ENCODE measurements at places on chromosomes 12 and 14. TPM values are rescaled to one million over a fixed set of nuclear protein-coding genes. Genes with fewer than 3 reads are reported as not detected.

DNA sequence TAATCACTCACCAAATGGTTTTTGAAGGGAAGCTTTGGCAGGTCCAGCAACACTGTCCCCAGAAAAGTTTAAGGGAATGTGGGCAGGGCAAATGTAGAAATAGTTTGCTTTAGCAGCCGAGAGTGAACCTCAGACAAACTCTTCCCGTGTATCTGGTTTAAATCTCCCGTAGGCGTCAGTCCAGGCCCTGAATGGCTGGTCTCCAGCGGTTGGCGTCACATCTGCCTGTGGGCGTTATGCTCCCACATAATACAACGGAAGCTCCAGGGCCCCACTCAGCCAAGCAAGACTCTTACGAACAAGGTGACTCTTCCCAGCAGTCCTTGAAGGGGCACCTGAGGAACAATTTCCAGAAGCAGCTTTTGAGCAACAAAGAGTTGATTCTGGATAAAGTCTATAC is 942 bp downstream of the ZC2HC1C start:
- DNase-seq = no peak
- H3K36me3 ChIP-seq = no peaks in the 10 kb centered on the region
- H3K27me3 ChIP-seq = no peaks in the 10 kb centered on the region
- peak overlapping the region; percentile 94 for H3K27ac ChIP-seq

- DNase-seq = no peak
- no peaks in the 10 kb centered on the region for H3K36me3 ChIP-seq
- peaks cover 8% of the 10 kb centered on the region for H3K27me3 ChIP-seq
- no peak overlapping the region for H3K27ac ChIP-seq
- no peak overlapping the region for H3K4me3 ChIP-seq
Observed at GRCh38 chr14:64554556-64554955, 4.8 kb downstream of the PPP1R36 start.

DNA sequence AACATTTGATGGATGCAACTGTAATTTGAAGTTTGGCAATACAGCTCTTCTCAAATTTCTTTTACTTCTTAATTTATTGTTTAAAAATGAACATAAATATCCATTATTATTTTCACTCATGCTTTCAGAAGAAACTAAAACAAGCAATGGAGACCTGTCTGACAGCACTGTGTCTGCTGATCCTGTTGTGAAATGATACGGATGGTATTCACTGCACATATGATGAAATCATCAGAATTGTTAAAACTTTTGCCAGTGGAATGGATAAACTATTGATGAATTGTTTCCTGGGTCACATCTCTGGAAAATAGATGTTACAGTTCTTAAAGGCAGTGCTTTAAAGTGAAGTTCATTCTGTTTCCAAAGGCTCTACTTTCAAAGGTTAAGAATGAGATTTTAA is 59.2 kb downstream of the WASHC4 start:
- no peaks in the 10 kb centered on the region for H3K4me1 ChIP-seq
- H3K27ac ChIP-seq = no peak overlapping the region
- peaks cover 18% of the 10 kb centered on the region for H3K36me3 ChIP-seq
- no peak for DNase-seq
- no peaks in the 10 kb centered on the region for H3K27me3 ChIP-seq
- H3K4me3 ChIP-seq = no peak overlapping the region

DNA sequence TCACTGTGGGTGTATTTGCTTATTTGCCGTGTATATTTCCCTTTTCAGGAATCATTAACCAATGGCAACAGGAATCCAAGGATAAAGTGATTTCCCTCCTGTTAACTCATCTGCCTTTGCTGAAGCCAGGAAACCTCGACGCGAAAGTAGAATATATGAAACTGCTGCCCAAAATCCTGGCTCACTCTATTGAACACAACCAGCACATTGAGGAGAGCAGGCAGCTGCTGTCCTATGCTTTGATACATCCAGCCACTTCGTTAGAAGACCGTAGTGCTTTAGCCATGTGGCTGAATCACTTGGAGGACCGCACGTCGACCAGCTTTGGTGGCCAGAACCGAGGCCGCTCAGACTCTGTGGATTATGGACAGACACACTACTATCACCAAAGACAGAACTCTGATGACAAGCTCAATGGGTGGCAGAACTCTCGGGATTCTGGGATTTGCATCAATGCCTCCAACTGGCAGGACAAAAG is 135.1 kb downstream of the SAMD4A start:
- no peak overlapping the region for H3K4me3 ChIP-seq
- no peaks in the 10 kb centered on the region for H3K36me3 ChIP-seq
- no peak for DNase-seq
- H3K27ac ChIP-seq = no peak overlapping the region
- H3K4me1 ChIP-seq = peaks cover 14% of the 10 kb centered on the region
- H3K27me3 ChIP-seq = no peaks in the 10 kb centered on the region

DNA sequence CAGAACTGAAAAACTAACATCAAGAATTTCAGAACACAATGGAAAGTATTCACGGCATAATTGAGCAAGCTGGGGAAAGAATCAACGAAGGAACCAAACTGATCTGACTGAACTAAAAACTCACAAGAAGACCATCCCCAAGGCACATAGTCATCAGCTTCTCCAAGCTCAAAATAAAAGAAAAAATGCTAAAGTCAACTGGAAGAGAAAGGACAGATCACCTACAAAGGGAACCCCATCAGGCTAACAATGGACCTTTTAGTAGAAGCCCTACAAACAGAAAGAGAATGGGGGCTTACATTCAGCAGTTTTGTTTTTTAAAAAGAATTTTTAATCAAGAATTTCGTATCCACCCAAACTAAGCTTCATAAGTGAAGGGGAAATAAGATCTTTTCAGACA is 11.7 kb downstream of the TAS2R50 start:
- no peaks in the 10 kb centered on the region for H3K4me1 ChIP-seq
- no peaks in the 10 kb centered on the region for H3K36me3 ChIP-seq
- no peak overlapping the region for H3K27ac ChIP-seq
- DNase-seq = no peak
- H3K4me3 ChIP-seq = no peak overlapping the region

Gene IL22
- not detected for total RNA-seq

Gene SMIM41
- total RNA-seq = 5.8 TPM

Gene GYS2
- not detected for total RNA-seq

Gene TXNRD1
- 158 TPM for total RNA-seq

- H3K4me3 ChIP-seq = peak overlapping the region; percentile 63
- H3K27me3 ChIP-seq = peaks cover 9% of the 10 kb centered on the region
- H3K4me1 ChIP-seq = peaks cover 10% of the 10 kb centered on the region
- DNase-seq = peak; percentile 35
- no peaks in the 10 kb centered on the region for H3K36me3 ChIP-seq
Observed at GRCh38 chr12:96985515-96986362, 78.7 kb downstream of the NEDD1 start.

- H3K4me3 ChIP-seq = no peak overlapping the region
- no peaks in the 10 kb centered on the region for H3K27me3 ChIP-seq
- no peaks in the 10 kb centered on the region for H3K4me1 ChIP-seq
Observed at GRCh38 chr12:108916336-108916735, 36.4 kb downstream of the DAO start.

- peaks cover 46% of the 10 kb centered on the region for H3K4me1 ChIP-seq
- peak; percentile 83 for DNase-seq
- H3K36me3 ChIP-seq = peaks cover 7% of the 10 kb centered on the region
- no peaks in the 10 kb centered on the region for H3K27me3 ChIP-seq
- no peak overlapping the region for H3K4me3 ChIP-seq
- peak overlapping the region; percentile 91 for H3K27ac ChIP-seq
Observed at GRCh38 chr12:120984351-120984898, 6.1 kb downstream of the HNF1A start.

Gene KRT82
- total RNA-seq = not detected

GRCh38 chr12:28794211-28794610 is 354.9 kb upstream of the FAR2 start:
- H3K4me1 ChIP-seq = no peaks in the 10 kb centered on the region
- DNase-seq = no peak
- H3K36me3 ChIP-seq = no peaks in the 10 kb centered on the region
- no peak overlapping the region for H3K4me3 ChIP-seq
- no peak overlapping the region for H3K27ac ChIP-seq
- H3K27me3 ChIP-seq = no peaks in the 10 kb centered on the region

Gene CDKN3
- total RNA-seq = not detected

- H3K36me3 ChIP-seq = no peaks in the 10 kb centered on the region
- H3K4me3 ChIP-seq = no peak overlapping the region
- H3K27me3 ChIP-seq = no peaks in the 10 kb centered on the region
- no peak for DNase-seq
Observed at GRCh38 chr12:72471806-72472205, 199.6 kb downstream of the TRHDE start.

Gene KIF21A
- total RNA-seq = 11.1 TPM

Gene FBLN5
- 48.8 TPM for total RNA-seq

DNA sequence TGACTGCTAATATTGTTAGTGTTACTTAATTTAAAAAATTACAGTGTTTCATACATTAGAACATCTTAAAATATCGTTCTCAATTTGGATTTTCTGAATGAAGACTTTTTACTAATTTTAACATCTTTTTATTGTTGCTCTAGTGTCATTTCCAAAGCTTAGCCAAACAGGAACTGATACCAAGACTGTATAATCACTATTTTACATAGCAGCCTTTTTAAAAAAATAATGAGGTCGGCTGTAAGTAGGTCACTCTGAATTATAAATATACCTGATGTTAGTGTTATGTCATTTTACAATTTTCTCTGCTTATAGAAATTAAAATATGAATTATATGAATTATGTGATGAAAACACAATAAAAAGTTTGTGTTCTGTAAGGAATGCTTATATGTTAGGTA is 321.5 kb downstream of the TMEM117 start:
- DNase-seq = no peak
- H3K36me3 ChIP-seq = no peaks in the 10 kb centered on the region
- no peaks in the 10 kb centered on the region for H3K27me3 ChIP-seq
- no peaks in the 10 kb centered on the region for H3K4me1 ChIP-seq
- H3K4me3 ChIP-seq = no peak overlapping the region

DNA sequence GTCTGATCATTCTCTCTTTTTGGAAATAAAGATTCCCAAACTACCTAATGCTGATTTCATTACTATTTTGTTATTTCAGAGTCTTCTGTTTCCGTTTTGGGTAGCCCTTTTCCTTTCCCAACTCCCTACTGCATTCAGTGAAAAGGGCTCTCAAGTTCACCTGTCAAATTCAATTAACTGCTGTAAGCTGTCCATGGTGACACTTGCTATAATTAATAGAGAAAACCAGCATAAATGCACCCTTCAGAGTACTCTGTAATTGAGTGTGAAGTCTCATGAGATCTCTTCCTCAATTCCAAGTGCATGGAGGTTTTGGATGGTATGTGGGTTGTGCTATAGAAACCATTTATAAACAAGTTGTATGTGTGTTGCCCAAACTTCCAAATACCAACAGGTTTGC is 187.2 kb downstream of the RPL10L start:
- DNase-seq = no peak
- no peaks in the 10 kb centered on the region for H3K4me1 ChIP-seq
- H3K36me3 ChIP-seq = no peaks in the 10 kb centered on the region

Gene BICDL1
- total RNA-seq = 18.2 TPM

DNA sequence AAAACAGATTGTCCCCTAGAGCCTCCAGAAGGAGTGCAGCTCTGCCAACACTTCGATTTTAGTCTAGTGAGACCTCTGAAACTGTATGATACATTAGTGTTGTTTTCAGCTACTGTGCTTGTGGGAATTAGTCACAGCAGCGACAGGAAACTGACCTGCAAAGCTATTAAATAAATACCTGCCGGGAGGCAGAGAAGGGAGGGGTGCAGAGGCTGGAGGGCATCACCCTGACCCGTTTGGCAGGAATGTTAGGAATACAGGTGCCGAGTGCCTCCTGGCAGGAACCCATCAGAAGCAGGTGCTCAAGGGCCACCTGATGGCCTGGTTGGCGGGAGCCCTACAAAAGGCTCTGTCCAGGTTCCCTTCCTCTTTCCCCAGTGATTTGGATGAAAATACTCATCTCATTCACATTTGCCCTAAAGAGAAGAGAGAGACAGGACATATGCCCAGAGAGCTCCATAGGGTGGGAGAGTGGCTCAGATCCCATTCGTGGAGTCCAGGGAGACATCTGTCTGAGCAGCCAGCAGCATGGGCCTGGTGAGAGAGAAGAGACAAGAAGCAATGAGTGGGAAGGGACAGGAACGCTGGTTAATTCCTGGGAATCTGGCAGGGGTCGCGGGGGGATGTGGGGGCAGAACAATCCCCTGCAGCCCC is 44.6 kb downstream of the C14orf132 start:
- H3K4me3 ChIP-seq = no peak overlapping the region
- no peaks in the 10 kb centered on the region for H3K27me3 ChIP-seq
- peak; percentile 76 for DNase-seq
- H3K4me1 ChIP-seq = no peaks in the 10 kb centered on the region

DNA sequence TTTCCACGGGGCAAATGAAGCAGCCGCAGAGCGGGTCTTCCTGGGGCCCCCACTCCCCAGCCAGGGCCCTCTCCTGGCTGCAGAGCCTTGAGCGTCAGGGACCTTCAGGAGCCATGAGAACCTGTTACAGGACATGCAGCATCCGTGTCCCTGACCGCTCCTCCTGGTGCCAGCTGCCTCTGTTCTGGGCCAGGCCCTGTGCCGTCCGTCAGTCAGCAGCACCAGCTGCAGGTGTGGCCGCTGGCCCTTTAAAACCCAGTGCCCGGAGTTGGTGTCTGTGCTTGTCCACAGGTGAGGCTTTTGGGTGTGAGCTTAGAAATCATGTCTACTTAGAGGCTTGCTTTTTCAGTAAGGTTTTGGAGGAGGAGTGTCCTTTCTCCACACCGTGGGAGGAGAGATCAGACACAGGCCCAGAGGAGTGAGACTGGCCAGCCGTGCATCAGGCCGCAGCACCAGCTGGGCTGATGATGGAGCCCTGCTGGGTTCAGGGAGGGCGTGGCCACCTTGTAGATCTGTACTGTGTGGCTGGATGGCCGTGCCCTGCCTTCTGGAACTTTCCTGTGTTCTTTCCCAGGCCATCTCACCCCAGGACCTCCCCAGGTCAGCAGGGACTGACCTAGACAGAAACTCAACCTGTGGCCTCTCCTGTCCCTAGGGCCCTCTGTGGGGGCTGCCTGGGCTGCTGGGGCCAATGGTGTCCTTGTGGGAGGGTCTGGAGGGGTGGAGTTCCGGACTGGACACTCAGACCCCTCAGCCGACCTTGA is 27.1 kb downstream of the AACS start:
- H3K4me1 ChIP-seq = peaks cover 10% of the 10 kb centered on the region
- peak overlapping the region; percentile 83 for H3K27ac ChIP-seq
- H3K4me3 ChIP-seq = no peak overlapping the region

Gene PAN2
- 146 TPM for total RNA-seq

- no peak for DNase-seq
- no peaks in the 10 kb centered on the region for H3K27me3 ChIP-seq
- H3K4me1 ChIP-seq = no peaks in the 10 kb centered on the region
- H3K4me3 ChIP-seq = no peak overlapping the region
Observed at GRCh38 chr14:74980731-74981461, 21.8 kb upstream of the EIF2B2 start.

Gene CLEC4D
- 1.8 TPM for total RNA-seq

GRCh38 chr12:15842108-15842507 is 40.1 kb upstream of the STRAP start:
- H3K27me3 ChIP-seq = no peaks in the 10 kb centered on the region
- H3K4me3 ChIP-seq = no peak overlapping the region
- no peaks in the 10 kb centered on the region for H3K36me3 ChIP-seq
- H3K27ac ChIP-seq = no peak overlapping the region
- no peak for DNase-seq
- H3K4me1 ChIP-seq = no peaks in the 10 kb centered on the region

GRCh38 chr14:23070262-23071129 is 13.2 kb upstream of the CDH24 start:
- H3K27ac ChIP-seq = peak overlapping the region; percentile 76
- no peaks in the 10 kb centered on the region for H3K27me3 ChIP-seq
- peaks cover 44% of the 10 kb centered on the region for H3K4me1 ChIP-seq
- peaks cover 46% of the 10 kb centered on the region for H3K36me3 ChIP-seq
- peak overlapping the region; percentile 47 for H3K4me3 ChIP-seq

Gene NGB
- total RNA-seq = 9.4 TPM

- peaks cover 5% of the 10 kb centered on the region for H3K4me1 ChIP-seq
- H3K36me3 ChIP-seq = no peaks in the 10 kb centered on the region
- no peak for DNase-seq
- H3K27ac ChIP-seq = no peak overlapping the region
- H3K27me3 ChIP-seq = no peaks in the 10 kb centered on the region
Observed at GRCh38 chr14:102793531-102794328, 16.5 kb downstream of the TRAF3 start.

Gene NANOG
- not detected for total RNA-seq
